ENCODE measurements at places on chromosomes 2 and 18.

DNA sequence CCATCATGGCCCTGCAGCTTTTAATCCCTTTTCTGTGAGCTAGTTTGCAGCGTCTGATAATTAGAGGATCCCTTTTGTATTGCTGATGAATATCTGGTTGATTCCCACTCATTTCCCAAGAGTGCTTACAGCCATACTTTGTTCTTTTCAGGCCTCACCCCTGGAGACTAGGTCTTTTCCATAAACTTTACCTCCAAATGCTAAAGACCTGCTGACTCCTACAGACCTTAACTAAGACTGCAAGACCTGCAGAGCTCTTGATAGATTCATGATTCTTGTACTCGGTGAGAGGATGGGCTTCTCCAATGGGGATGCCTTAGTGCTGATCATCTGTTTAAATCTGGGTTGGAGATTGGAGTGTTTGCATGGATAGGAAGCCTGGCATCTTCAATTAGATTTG lies 33.1 kb upstream of the DYNAP start:
- DNase-seq: no peak

GRCh38 chr2:239882331-239882732 lies 142.8 kb downstream of the NDUFA10 start:
- peak; percentile 8 for DNase-seq

DNA sequence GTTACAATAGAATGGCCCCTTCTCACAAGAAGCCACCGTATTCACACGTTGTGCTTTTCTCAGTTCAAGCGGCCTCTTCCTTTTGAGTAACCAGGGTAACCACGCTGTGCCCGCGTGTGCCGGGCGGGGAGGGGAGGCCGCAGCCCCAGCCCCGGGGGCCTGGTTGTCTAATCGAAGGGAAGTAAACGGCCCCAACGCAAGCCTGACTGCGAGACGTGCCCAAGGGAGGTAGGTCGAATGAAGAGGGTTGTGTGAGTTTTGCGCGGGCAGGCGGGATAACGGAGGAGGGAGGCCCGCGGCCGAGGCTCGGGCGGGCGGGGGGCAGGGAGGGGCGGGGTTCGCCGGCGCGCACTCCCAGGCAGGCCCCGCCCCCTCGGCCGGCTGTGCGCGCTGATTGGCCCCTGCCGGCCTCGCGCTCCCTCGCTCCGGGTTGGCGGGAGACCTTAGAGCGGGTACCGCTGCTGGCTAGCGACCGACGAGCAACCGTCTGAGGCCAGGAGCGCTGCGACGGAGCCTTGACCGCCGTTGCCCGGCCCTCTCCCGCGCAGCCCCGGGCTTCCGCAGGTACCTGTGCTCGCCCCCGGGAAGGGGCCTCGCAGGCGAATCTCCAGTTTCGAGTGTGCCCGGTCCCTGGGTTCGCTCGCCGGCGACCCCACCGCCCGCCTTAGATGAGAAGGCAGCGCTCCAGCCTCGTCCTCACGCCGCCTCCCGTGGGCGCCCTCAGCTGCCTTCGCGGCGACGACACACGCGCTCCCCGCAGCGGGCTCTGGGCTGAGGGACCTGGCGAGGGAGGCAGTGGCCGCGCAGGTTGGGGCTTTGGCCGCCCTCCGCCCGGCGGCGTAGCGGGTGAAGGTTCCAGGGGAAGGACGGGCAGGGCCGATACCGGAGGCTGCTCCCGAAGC lies at the start of gene SPDYA:
Gene SPDYA, plus strand, starts transcription at position 451 of the 902 bp plus-strand sequence. CDS start 5,181 bp downstream, outside the sequence.
- peak; percentile 76 for DNase-seq

DNA sequence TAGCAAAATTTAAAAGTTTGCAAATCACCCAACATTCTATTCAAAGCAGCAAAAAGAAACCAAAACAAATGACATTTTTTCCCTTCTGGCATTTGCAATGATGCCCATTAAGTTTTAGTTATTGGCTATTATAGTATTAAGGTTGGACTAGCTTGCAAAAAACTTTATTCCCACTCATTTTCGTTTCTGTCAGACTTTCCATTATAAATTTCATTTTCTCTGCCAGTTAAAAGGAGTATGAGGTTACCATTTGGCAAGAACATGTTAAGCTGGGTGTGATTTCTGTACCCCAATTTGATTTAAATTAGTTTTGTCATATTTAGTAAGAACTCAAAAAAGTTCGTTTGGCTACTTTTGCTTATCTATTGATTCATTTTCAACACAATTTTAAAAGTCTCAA lies 187.9 kb downstream of the TCF4 start:
- DNase-seq: no peak

- DNase-seq: no peak
These were observed 2186.8 kb upstream of the CELF4 start for GRCh38 chr18:39752351-39752750.
